ENCODE measurements at places on chromosomes 5 and 9. TPM values are rescaled to one million over a fixed set of nuclear protein-coding genes. Genes with fewer than 3 reads are reported as not detected.

DNA sequence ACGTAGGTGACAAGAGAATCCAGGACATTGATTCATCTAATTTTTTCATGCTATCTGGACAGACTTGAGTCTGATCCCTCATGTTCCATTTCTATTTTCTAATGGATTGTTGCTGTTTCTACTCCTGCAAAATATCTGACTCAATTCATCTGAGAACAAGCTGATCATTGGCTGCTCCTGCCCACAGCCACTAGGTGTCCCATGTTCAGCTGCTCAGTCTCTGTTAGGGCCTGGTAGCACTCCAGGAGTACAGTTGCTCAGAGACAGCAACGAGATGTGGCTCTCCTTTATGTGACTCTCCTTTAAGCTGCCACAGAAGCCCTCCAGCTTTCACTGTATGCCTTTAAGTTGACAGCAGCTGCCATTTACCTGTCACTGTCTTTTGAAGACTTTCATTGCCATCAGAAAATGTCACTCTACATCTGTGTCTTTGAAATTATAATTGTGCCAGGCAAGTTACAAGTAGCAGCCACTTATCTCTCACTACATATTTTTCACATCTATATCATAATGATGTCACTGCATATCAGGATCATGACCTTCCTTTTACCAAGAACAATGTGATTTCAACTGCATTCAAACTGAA is 1944.2 kb upstream of the NUDT12 start:
- H3K27me3 ChIP-seq, result no peaks in the 10 kb centered on the region
- H3K27ac ChIP-seq, result no peak overlapping the region
- no peak for DNase-seq
- no peaks in the 10 kb centered on the region for H3K36me3 ChIP-seq
- no peak overlapping the region for H3K4me3 ChIP-seq

DNA sequence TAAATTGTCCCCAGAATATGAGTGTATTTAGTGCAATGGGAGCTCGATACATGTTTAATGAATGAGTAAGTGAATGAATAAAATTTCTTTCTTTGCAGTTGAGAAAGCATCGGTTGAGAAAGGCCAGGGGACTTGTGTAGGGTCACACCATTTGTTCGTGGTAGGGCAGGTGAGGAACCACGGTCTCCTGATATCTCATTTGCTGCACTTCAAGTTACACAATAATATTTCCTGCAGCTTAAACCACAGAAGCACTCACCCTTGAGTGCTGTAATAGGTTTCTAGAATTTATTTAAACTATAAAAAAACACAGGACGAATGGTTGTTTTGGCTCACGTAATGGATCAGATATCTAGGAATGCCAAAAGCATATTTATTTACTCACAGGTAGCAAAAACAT is 429.8 kb downstream of the SPATA31D1 start:
- H3K4me3 ChIP-seq, result no peak overlapping the region
- no peaks in the 10 kb centered on the region for H3K36me3 ChIP-seq
- no peak overlapping the region for H3K27ac ChIP-seq
- H3K27me3 ChIP-seq, result no peaks in the 10 kb centered on the region
- no peak for DNase-seq
- no peaks in the 10 kb centered on the region for H3K4me1 ChIP-seq

DNA sequence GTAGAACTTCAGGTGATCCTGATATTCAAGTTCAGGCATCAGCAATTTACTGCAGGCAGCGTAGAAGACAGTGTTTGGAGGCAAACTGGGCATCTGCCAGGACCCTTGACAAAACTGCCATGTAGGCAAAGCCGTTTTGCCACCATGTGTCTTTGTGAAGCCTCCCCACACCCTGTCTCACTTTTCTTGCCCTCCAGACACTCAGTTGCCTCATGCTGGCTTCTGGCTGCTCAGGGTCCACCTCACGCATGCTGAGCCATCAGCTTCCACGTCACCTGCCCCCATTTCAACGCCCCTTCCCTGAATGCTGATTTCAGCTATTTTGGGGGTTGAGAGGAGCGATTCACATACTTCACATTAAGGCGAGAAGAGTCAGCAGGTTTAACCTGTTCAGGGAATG is 165.2 kb upstream of the KLF9 start:
- no peak overlapping the region for H3K4me3 ChIP-seq
- H3K4me1 ChIP-seq, result no peaks in the 10 kb centered on the region
- DNase-seq, result no peak
- no peak overlapping the region for H3K27ac ChIP-seq

DNA sequence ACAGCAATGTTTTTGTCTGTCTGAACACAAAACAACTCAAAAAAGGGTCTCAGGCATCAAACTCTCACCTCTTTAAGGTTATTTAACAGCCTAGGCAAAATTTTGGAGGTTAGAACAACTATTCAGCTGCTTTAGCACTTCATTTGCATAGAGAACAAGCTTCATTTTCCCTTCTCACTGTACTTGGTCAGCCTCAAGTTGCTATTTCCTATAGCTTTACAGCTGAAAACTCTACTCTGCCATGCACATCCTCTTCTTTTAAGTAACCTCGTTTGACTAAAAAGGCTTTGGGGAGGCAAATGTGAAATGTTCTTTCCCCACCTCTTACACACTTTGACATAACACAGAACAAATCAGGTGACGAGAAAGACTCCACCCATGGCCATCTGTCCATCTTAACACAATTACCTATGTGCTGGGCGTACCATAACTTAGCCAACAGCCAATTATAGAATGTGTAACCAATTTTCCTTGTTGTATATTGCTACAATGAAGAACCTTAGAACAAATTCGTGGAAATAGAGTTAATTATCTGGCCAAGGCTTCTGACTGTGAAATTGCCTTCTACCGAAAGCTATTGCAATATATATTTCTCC is 195.7 kb downstream of the DCP2 start:
- no peaks in the 10 kb centered on the region for H3K4me1 ChIP-seq
- no peaks in the 10 kb centered on the region for H3K36me3 ChIP-seq
- DNase-seq, result no peak
- H3K27ac ChIP-seq, result no peak overlapping the region
- H3K4me3 ChIP-seq, result no peak overlapping the region

- no peak for DNase-seq
- H3K36me3 ChIP-seq, result no peaks in the 10 kb centered on the region
- H3K27me3 ChIP-seq, result no peaks in the 10 kb centered on the region
Observed at GRCh38 chr9:16139774-16140173, 586.9 kb downstream of the CCDC171 start.

GRCh38 chr5:157710882-157711281 is 20.3 kb upstream of the THG1L start:
- H3K4me3 ChIP-seq, result no peak overlapping the region
- no peaks in the 10 kb centered on the region for H3K36me3 ChIP-seq
- H3K27me3 ChIP-seq, result no peaks in the 10 kb centered on the region
- no peak overlapping the region for H3K27ac ChIP-seq

DNA sequence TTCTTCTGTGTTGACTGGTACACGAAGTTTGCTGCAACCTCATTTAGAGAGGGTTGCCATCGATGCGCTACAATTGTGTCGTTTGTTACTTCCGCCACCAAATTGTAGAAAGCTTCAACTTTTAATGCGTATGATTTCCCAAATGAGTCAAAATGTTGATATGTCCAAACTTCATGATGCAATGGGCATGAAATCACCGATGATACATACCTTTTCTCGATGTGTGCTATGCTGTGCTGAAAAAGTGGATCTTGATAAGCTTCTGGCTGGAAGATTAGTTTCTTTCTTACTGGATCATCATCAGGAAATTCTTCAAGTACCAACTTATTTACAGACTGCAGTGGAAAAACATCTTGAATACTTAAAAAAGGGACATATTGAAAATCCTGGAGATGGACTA is 65.7 kb downstream of the TMEM38B start:
- H3K27me3 ChIP-seq, result no peaks in the 10 kb centered on the region
- no peak overlapping the region for H3K4me3 ChIP-seq
- DNase-seq, result no peak
- H3K36me3 ChIP-seq, result no peaks in the 10 kb centered on the region

DNA sequence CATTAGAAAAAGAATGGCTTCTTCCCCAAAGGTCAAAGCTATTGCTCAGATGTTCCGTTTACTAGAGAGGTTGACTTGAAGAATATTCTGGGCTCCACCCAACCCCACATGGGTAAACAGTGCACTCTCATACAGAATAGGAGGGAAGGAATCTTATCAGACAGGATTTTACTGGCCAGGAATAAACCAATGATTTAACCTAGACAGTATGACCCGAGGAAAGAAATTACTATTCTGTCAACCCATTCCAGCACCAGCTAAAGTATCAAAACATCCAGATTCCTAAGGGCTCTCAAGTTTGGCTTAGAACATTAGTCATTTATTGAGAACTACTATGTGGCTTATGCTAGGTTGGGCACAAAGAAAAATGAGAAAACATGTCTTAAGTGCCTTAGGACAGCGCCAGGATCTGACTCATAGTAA is 493.6 kb upstream of the KLF4 start:
- H3K36me3 ChIP-seq, result no peaks in the 10 kb centered on the region
- no peak for DNase-seq
- no peak overlapping the region for H3K27ac ChIP-seq
- H3K4me1 ChIP-seq, result no peaks in the 10 kb centered on the region
- no peak overlapping the region for H3K4me3 ChIP-seq

DNA sequence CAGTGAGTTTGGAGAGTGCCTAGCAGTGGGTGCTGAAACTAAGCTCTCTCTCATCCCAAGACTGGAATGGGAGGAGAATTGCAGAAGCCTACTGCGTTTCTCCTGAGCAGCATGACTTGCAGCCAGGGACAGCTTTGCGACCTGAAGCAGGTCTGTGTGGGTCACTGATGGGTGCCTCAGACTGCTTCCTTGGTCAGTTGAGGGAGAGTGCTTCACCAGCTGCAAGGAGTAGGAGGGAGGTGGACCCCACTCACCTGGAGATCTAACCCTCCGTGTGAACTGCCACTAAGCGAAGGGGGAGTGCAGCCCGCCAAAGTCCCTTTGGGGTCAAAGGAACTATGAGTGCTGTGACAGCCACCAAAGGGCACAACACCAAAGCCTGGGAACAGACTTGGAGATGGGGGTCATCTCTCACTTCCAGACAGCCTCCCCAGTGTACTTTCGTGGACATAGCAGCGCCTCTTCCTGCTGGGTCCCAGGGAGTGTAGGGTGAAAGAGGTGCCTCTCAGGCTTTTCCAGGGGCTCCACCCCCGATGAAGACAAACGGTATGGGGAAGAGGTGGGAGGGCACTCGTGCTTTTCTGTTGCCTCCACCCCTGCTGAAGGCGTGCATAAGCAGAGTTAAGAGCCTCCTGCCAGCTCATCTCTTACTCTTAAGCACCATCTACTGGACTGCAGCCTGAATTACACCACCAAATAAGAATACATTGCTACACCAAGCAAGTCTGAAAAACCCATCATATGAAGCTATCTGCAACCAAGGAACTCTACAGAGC is 34.3 kb upstream of the MACIR start:
- H3K4me1 ChIP-seq, result no peaks in the 10 kb centered on the region
- H3K36me3 ChIP-seq, result no peaks in the 10 kb centered on the region
- H3K27me3 ChIP-seq, result no peaks in the 10 kb centered on the region
- DNase-seq, result peak; percentile 9
- no peak overlapping the region for H3K27ac ChIP-seq
- no peak overlapping the region for H3K4me3 ChIP-seq

GRCh38 chr5:145506185-145506850 is 328.8 kb downstream of the PRELID2 start:
- H3K4me3 ChIP-seq, result no peak overlapping the region
- H3K36me3 ChIP-seq, result no peaks in the 10 kb centered on the region
- no peaks in the 10 kb centered on the region for H3K4me1 ChIP-seq
- H3K27ac ChIP-seq, result no peak overlapping the region
- DNase-seq, result no peak
- H3K27me3 ChIP-seq, result no peaks in the 10 kb centered on the region

- no peaks in the 10 kb centered on the region for H3K36me3 ChIP-seq
- H3K27ac ChIP-seq, result no peak overlapping the region
- H3K27me3 ChIP-seq, result no peaks in the 10 kb centered on the region
- no peak overlapping the region for H3K4me3 ChIP-seq
- no peaks in the 10 kb centered on the region for H3K4me1 ChIP-seq
- DNase-seq, result peak; percentile 72
Observed at GRCh38 chr5:178839319-178839704, 20.4 kb upstream of the ZNF354B start.

- H3K27ac ChIP-seq, result peak overlapping the region; percentile 96
- DNase-seq, result no peak
- H3K36me3 ChIP-seq, result no peaks in the 10 kb centered on the region
- H3K4me1 ChIP-seq, result peaks cover 8% of the 10 kb centered on the region
- H3K4me3 ChIP-seq, result peak overlapping the region; percentile 92
Observed at GRCh38 chr5:178624631-178625546, 2.0 kb downstream of the CLK4 start.

GRCh38 chr9:89465001-89465451 is 32.9 kb downstream of the SEMA4D start:
- H3K27ac ChIP-seq, result no peak overlapping the region
- H3K4me3 ChIP-seq, result no peak overlapping the region
- H3K27me3 ChIP-seq, result no peaks in the 10 kb centered on the region
- no peak for DNase-seq
- no peaks in the 10 kb centered on the region for H3K36me3 ChIP-seq

- no peak overlapping the region for H3K4me3 ChIP-seq
- H3K27ac ChIP-seq, result no peak overlapping the region
- no peaks in the 10 kb centered on the region for H3K4me1 ChIP-seq
- H3K27me3 ChIP-seq, result no peaks in the 10 kb centered on the region
Observed at GRCh38 chr9:87816036-87816435, 66.6 kb upstream of the SPATA31E1 start.

DNA sequence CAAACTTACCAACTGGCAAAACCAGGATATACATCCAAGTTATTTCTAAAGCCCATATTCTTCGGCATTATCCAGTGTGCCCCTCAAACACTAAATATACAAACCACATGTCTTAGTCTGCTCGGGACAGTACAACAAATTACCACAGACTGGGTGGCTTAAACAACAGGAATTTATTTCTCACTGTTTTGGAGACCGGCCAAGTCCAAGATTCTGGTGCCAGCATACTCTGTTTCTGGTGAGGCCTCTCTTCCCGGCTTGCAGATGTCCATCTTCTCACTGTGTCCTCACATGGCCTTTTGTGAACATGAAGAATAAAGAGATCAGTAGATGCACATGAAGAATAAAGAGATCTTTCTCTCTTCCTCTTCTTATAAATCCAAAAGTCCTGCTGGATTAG is 12.9 kb upstream of the SLCO6A1 start:
- no peaks in the 10 kb centered on the region for H3K4me1 ChIP-seq
- H3K36me3 ChIP-seq, result no peaks in the 10 kb centered on the region
- no peaks in the 10 kb centered on the region for H3K27me3 ChIP-seq
- H3K4me3 ChIP-seq, result no peak overlapping the region

- no peaks in the 10 kb centered on the region for H3K27me3 ChIP-seq
- no peak for DNase-seq
- no peaks in the 10 kb centered on the region for H3K4me1 ChIP-seq
Observed at GRCh38 chr5:150296496-150296895, 6.2 kb downstream of the ARSI start.

- no peak overlapping the region for H3K27ac ChIP-seq
- DNase-seq, result peak; percentile 22
- H3K4me1 ChIP-seq, result no peaks in the 10 kb centered on the region
- H3K4me3 ChIP-seq, result no peak overlapping the region
- H3K36me3 ChIP-seq, result no peaks in the 10 kb centered on the region
Observed at GRCh38 chr9:110575169-110575568, 4.4 kb downstream of the SVEP1 start.

- H3K36me3 ChIP-seq, result no peaks in the 10 kb centered on the region
- H3K4me3 ChIP-seq, result no peak overlapping the region
- peaks cover 3% of the 10 kb centered on the region for H3K4me1 ChIP-seq
Observed at GRCh38 chr5:1138445-1139245, 26.8 kb upstream of the SLC12A7 start.

The MCIDAS gene
- not detected for total RNA-seq

The SPATA31C1 gene
- total RNA-seq, result 0.97 TPM

The DAB2IP gene
- 83.2 TPM for total RNA-seq

The CCNO gene
- total RNA-seq, result 7.2 TPM

The FAF2 gene
- 43.5 TPM for total RNA-seq

The C9orf153 gene
- total RNA-seq, result not detected

The IL5 gene
- total RNA-seq, result not detected

The SKP2 gene
- 7.8 TPM for total RNA-seq

The IL17B gene
- 9.3 TPM for total RNA-seq

The AJM1 gene
- 10.1 TPM for total RNA-seq

All from prostate gland (tissue), 2 donors.